ENCODE measurements at places on chromosomes 3 and 15.

DNA sequence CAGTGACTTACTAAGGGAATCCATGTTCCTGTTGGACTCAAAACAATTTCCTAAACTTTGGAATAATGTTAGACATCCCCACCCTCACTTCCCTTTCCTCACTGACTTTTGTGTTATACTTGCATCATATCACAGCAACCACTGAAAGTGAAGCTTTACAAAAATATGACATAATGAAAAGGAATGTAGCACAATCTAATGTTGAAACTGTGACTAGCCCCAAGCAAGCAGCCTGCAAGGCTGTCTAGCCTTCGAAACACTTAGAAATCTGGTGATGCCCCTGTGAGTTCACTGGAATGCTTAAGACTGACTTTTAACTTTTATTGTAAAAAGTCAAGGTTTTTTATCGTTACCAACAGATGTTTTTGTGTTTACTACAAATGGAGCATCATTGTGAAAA is 203.7 kb upstream of the ZNF385D start:
- no peak for DNase-seq

DNA sequence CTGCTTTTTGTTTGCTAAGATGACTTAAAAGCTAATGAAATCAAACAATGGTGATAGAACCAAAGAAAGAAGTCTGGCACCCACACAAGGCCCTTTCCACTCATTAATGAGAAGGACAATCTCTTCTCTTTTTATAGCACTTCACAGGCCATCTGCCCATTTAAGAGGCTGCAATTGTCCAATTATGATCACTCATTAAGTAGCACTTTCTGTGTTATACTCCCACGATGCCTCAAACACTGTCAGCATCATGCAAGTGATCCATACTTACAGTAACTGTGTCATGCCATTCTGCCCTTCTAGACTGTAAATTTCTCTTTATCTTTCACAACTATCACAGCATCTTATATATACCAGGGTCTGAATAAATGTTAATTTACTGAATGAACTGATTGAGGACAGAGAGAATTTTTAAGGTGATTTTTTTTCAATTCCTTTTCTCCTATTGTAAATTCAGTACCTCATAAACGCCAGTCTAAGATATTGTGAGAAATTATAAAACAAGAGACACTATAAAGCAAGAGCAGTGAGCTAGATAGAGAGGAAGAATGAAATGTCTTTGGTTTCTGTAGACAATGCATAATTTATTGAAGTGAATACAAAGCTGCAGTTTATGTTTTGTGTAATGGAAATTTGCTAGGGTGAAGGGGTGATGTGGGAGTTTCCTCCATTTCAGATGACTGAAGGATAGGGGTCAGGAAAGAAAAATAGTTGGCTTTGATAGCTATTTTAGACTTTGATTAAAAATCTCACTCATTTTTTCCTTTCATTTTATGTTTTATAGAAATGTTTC is 17.3 kb downstream of the CD200 start:
- DNase-seq = no peak

GRCh38 chr3:156627946-156628569 is 46.3 kb upstream of the TIPARP start:
- no peak for DNase-seq

DNA sequence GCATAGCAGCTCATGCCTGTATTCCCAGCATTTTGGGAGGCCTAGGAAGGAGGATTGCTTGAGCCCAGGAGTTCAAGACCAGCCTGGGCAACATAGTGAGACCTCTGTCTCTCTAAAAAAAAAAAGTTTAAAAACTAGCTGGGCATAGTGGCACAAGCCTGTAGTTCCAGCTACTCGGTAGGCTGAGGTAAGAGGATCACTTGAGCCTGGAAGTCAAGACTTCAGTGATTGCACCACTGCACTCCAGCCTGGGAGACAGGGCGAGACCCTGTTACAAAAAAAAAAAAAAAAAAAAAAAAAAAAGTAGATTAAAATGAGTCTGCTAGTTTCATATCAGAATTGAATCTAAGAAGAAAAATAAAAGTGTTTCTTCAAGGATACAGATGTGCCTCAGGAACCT is 32.4 kb upstream of the ANPEP start:
- no peak for DNase-seq

DNA sequence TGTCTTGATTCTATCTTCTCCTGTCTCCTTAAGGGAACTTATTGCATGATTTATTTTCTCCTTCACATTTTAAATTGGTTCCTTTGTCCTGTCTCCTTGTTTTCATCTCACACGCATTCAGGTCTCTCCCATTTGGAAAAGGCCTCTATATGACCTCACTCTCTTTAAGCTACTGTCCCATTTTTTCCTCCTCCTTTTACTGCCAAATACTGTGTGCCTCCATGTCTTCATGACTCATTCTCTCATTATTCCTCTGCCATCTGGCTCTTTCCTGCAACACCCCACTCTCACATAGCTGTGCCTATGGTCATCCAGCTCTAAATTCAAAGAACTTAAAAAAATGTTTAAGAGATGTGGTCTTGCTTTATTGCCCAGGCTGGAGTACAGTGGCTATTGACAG is 48.0 kb downstream of the TYRO3 start:
- DNase-seq = no peak

- no peak for DNase-seq
These were observed 17.1 kb downstream of the GBE1 start for GRCh38 chr3:81744366-81744765.

DNA sequence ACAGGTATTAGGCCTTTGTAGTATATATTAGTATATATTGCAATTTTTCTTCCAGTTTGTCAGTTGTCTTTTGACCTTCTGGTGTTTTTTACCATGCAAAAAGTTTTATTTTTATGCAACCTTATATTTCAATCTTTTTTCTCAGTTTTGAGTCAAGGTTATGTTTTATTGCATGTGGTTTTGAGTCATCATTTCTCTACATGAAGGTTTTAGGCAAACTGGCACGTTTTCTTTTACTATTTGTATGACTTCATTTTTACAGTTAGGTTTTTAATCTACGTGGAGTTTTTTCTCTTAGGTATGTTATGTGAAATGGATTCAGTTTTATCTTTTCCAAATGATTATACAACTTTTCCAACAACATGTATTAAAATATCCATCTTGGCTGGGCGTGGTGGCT is 36.8 kb upstream of the TCAIM start:
- no peak for DNase-seq

DNA sequence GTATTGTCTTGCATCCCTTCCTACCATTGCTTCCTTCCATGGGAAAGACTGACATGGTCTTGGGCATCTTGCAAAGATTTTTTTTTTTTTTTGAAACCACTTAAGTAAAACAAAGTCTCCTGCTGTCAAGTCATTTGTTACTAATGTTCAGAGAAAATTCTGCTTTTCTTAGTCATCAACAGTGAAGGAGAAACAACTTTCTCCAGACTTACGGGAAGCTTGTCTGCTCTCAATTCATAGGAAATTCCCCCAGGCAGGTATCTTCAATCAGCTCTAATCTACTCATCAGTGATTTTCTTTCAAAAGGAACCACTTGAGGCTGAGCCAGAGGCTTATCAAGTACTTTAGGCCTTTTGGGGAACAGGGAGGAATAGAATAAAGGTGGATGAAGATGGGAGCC is 15.9 kb upstream of the DRD3 start:
- DNase-seq = no peak

DNA sequence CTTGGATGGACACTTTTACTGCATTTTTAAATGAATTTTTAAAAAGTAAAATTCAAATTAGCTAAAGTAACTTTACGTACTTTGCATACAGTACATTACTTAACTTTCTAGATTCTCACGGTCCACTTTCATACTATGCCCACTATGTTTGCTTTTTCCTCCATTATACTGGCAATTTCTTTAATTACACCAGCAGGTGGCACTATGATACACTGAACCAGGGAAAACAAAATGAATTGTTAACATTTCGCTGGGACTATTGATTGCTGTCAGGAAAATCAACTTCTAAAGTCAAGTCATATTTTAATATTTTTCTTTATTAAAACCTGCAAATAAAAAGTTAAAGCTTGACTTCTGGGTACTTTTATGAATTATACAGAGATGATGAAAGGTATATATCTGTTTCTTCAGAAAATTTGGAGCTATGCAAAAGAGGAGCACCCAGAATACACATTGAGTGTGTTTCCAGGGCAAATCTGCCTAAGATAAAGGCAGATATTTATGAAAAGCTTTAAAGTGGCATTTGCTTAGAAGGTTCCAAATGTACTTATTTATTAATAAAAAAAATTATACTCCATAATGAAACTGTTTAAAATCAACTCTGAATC is 21.8 kb upstream of the POU1F1 start:
- DNase-seq = peak; percentile 23

GRCh38 chr3:141710888-141711616 is 27.0 kb upstream of the RNF7 start:
- DNase-seq = no peak

- DNase-seq = no peak
These were observed 109.2 kb downstream of the ASB7 start for GRCh38 chr15:100711516-100712021.

GRCh38 chr15:78301828-78302227 is 2.4 kb upstream of the SKIC8 start:
- no peak for DNase-seq

DNA sequence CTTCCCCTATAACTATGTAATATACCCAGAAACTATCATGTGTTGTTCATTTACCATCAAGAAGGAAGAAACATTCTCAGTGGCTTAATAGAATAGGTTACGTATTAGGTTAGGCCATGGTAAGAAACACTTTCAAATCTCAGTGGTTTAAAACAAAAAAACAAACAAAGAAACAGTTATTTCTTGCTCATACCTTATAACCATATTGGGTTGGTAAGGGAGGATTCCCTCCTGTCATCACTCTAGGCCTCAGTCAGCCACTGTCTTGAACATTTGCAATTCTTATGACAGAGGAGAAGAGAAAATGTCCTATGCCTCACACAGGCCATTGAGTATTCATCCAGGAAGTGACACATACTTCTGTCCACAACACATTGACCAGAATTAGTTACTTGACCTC is 727.7 kb upstream of the NECTIN3 start:
- no peak for DNase-seq

DNA sequence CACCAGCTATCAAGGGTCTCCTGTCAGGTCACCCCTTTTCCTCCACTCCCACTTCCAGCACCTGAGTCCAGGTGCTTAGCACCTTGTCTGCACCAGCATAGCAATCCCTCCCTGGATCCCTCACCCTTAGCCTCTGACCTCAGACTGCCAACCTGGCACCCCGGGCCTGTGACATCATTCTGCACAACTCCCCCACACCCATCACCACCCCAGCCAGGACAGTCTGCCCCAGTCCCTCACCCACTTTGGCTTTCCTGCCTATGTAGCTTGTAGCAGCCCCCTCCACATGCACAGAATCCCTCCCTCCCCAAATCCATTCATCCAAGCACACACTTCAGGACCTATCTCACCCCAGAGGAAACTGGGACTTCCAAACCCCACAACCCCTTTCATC is 819 bp upstream of the PLXNB1 start:
- no peak for DNase-seq

DNA sequence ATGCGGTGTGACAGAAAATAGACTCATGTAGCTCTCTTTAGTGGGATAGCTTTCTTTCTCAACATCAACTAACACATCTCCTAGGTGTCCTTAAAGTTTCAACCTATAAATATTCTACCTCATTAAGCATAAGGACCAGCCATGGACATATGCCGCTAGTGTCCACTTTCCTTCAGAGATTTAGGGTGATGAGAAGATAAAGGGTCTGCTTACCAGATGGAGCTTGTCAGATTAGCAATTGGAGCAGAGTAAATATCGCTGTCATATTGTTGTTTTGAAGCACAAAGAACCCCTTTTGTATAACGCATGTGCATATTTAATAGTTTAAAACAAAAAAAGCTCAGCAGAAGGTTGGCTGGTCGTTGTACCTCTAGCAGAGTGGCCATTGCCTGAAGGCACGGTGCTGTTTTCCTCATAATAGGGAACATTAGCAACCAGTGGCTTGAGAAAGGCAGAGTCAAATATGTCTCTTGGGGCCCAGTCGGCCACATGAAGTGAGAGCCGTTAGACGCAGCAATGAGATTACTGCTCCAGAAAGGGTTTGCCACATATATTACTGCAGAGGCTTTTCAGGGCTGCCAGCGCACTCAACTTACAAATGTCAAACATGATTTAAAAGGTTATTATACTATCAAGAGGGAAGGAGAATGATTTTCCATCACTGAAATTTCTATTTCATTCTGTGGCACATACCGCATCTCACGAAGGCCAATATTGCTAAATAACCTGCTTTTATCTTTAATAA is 264.2 kb downstream of the ROBO2 start:
- DNase-seq = no peak

DNA sequence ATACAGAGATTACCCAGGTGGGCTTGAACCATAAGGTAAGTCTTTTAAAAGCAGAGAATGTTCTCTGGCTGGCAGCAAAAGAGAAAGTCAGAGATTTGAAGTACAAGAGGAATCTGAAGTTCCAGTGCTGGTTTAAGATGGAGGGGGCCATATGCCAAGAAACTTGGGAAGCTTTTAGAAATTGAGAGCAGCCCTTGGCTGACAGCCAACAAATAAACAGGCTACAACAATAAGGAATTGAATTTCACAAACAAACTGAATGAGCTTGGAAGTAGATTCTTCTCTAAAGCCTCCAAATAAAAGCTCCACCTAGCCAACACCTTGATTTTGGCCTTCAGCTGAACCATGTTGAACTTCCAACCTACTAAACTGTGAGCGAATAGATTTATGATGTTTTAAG is 85.7 kb downstream of the TRIM42 start:
- no peak for DNase-seq

- DNase-seq = no peak
These were observed 49.4 kb downstream of the TGM4 start for GRCh38 chr3:44923632-44924456.

DNA sequence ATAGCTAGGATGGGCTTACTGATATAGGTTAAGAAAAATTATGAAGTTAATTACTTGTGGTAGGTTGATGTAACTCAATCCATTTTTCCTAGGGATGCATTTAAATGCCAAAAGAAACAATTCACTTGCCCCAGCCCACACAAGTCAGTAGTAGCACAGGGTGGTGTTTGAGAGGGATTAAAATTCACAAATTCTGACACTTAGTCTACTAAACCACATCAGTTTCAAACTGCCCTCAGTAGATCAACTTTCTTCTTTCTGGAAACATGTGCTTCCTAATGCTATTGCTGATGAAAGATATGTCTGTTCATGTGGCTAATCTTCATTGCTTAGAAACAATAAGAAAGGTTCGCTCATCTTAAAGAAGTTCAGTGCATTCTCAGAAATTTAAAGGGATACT is 160.6 kb downstream of the EPHA3 start:
- DNase-seq = no peak

GRCh38 chr3:131178710-131179375 is 152.2 kb downstream of the NEK11 start:
- DNase-seq = no peak

DNA sequence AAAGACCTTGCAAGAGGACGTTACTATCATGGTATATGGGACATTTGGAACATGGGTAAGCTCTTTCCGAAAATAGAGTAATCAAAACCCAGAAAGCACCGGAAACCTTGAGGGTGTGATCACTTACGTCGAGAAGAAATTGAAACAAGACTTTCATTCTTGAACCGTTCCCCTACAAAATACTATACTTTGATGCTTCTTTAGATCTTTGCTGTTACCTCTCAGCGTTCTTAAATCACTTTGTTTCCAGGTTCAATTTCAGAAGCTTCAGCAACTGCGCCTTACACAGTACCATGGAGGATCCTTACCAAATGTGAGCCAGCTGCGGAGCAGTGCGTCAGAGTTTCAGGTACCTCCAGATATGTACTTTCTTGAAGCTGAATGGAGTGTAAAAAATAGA is 10.1 kb downstream of the CRTC3 start:
- DNase-seq = no peak
